ENCODE measurements at places on chromosomes 1 and 21.

DNA sequence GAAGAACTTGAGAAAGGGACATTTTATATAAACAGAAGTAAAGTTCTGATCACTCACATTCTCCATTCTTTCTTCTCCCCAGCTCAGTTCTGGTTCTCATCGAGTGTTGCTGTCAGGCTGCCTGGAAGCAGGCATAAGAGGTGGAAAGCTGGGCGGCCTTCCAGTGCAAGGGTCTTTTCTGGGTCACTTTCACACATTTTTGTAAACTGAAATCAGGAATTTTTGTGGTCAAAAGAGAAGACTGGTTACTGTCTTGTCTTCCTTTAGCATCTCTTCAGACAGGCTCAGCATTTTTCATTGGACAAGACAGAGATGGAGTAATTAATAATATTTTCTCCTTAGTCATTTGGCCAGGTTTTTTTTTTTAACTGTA, 93.7 kb downstream of the CTH start:
- DNase-seq = peak; percentile 73

GRCh38 chr1:119853155-119853554, 41.9 kb upstream of the REG4 start:
- DNase-seq = no peak

GRCh38 chr1:100847361-100848082, 47.1 kb downstream of the EXTL2 start:
- no peak for DNase-seq

DNA sequence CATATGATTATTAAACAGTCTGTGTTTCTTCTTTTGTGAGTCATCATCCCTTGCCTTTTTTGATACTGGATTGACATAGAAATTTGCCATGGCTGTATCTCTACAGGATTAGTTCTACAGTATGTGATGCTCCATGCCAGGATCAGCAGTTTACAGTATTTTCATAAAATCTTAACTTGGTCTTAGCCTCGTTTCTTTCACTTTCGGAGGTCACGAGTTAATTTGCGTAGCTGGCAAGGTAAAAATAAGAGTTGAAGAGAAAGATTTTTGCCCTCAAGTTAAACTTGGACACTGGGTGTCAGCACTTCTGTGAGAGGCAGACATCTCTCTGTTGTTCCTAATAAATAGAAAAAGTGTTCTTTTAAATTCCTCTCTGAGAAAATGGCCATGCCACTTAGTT, 79.1 kb downstream of the CACNA1E start:
- no peak for DNase-seq

DNA sequence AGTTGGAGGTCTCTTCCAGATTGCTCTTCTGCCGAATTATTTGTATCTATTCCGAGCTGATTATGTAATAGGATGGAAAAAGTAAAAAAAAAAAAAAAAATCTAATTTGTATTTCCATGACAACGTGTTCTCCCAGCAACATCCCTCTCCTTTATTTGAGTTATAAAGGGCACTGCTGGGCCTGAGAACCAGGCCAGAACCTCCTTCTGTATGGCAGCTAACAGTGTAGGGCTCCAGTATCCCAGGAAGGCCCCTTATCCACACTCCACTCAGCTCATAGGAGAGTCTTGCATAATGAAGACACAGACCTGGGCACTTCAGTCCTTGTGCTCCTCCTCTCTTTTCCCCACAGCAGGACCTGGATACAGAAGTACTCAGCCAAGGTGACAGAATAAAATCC, 3.7 kb upstream of the IPO9 start:
- no peak for DNase-seq

DNA sequence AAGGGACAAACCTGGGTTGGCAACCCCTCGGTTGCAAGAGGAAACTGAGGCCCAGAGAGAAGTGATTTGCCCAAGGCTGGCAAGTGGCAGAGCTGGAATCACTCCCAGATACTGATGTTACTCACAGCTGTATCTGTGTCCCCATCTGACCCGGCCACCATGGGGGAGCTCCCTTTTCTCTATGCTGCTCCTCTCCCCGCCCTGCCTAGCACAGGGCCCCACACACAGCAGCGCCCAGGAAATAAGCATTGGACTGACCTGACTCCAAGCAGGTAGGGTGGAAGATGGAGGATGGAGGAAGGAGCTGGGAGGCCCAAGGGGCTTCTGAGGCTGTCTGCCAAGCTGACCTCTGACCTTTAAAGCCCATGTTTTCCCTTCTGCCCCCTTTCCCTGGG, 3.0 kb upstream of the FBLIM1 start:
- no peak for DNase-seq

Data from NCI-H82 (cell line).